ENCODE measurements at places on chromosomes 13 and 19.

DNA sequence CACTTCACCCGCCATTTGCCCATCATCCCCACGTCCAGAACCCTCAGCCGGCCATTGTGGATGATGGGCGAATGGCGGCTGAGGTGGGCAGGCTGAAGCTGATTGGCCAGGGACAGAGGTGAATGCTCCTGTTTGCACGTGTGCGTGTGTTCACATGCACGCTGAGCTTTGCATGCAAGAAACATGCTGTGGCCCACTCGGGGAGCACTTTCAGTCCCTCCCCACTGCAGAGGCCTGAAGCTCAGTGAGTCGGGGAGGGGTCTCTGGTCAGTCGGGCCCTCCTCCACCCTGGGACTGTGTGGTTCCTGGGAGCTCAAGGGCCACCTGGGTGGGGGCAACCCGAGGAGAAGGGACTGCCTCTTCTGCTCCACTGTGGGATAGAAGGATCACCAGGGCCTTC, 24.9 kb downstream of the CEBPA start:
- no peak for DNase-seq

GRCh38 chr13:59537500-59537899, 626.2 kb downstream of the DIAPH3 start:
- DNase-seq: no peak

DNA sequence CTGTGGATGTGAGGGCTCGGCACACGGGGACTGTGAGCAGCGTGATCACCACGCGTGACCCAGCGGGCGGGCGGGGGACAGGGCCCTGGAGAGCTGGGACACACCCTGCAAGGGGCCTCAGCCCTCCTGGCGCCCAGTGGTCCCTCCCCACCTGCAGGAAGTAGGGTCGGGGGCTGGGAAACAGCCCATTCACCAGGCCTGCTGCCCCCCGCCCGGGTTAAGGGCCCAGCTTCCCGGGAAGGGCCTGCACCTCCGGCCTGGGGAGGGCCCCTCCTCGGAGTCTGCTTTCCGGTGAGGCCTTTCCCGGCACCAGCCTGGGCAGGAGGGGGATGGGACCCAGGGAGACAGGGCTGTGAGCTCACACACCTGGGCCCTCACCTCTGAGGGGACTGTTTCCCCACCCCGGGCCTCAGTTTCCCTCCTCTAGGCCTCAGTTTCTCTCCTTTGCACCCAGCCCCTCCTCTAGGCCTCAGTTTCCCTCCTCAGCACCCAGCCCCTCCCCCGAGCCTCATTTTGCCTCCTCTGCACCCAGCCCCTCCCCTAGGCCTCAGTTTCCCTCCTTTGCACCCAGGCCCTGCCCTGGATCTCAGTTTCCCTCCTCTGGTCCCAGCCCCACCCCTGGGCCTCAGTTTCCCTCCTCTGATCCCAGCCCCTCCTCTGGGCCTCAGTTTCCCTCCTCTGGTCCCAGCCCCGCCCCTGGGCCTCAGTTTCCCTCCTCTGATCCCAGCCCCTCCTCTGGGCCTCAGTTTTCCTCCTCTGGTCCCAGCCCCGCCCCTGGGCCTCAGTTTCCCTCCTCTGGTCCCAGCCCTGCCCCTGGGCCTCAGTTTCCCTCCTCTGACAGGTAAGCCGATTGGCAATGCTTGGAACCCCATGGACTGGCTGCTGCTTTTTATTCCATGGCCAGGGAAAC, 1.9 kb upstream of the MADCAM1 start:
- DNase-seq: peak; percentile 46

DNA sequence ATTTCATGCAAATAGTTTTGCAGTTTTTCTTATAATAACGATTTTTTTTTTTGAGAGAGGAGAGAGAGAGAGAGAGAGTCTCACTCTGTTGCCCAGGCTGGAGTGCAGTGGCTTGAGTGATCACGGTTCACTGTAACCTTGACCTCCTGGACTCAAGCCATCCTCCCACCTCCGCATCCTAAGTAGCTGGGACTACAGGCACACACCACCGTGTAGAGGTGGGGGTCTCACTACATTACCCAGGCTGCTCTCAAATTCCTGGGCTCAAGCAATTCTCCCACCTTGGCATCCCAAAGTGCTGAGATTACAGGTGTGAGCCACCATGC, 26.8 kb upstream of the GJB6 start:
- DNase-seq: no peak

DNA sequence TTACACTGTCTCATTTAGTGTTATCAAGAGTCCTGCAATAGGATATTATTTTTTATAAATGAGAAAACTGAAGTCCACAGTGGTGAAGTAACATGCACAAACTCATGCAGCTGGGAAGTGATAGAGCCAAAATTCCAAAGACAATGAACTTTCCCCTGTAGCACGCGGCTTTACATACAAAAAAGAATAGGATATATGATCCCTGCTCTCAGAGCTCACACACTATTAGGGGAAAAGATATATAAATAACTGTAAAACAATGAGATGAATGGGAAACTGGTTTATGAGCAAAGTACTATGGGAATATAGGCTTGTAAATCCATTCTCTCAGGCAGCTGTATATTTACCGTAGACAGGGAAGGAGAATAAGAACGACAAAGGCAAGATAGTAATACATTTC, 39.7 kb downstream of the THSD1 start:
- no peak for DNase-seq

DNA sequence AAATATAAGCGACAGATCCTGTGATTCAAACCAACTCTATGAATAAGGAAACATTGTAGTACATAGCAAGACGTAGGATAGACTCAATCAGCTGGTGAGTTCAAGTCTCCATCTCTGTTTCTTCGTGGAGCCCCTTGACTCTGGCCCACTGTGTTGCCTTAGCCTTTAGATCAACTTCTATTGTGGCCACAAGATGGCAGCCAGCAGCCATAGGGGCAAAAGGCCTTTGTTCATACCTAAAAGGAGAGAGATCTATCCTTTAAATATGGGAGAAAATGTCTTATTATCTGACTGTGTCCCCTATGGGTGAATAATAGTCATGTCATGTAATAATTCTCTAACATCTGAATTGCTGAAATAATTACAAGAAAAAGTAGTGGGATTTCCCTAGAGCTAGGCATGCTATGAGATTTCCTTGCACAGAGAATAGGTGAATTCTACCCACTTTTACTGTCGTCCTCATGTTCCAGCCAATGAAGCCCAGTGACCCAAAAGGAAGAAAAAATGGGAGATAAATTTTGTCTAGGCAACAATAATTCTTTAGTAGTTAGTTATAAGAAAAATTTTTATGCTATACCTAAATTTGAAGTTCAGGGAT, 129.4 kb downstream of the PCDH20 start:
- DNase-seq: no peak

GRCh38 chr19:6424195-6424938, at the start of gene KHSRP:
Gene KHSRP, minus strand, starts transcription at chr19:6424811. Its CDS starts 110 bp downstream, at chr19:6424701.
- DNase-seq: peak; percentile 59

- peak; percentile 8 for DNase-seq
These were observed at the start of gene SERTM1 for GRCh38 chr13:36673838-36674326. Gene SERTM1, plus strand, starts transcription at chr13:36674020. Its CDS starts 21,059 bp downstream, at chr13:36695079.

GRCh38 chr19:19217099-19217498, 5.3 kb downstream of the NCAN start:
- no peak for DNase-seq

- no peak for DNase-seq
These were observed 2.7 kb upstream of the ZIC2 start for GRCh38 chr13:99978799-99979452.

GRCh38 chr19:44737238-44738071, 11.1 kb upstream of the BCL3 start:
- no peak for DNase-seq

GRCh38 chr13:59391696-59392095, 772.0 kb downstream of the DIAPH3 start:
- DNase-seq: peak; percentile 67
